ENCODE measurements at places on chromosomes 6 and 20. TPM values are rescaled to one million over a fixed set of nuclear protein-coding genes. Genes with fewer than 3 reads are reported as not detected.

DNA sequence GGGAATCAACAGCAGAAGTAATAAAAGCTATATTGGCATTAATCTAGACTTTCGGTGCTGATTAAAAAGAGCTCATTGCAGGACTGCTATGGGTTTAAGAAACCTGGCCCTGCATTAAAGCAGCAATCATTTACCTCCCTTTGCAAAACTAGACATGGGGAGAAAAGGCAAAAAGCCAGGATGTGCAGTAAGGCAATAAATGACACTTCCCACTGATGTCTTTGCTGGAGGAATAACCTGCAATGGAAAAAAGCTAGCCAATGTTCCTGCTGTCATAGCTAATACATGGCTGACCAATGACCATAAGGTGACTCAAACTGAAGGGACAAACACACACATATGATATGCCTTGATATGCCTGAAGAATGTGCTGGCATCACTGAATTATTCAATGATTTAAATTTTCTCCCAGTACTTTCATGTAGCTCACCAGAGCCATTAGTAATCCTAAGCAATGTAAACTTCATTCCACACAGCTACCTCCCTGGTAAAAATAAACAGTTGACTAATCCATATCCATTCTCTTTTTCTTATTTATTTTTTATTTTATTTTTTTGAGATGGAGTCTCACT lies 8.7 kb downstream of the DNAAF9 start:
- H3K27me3 ChIP-seq, result no peaks in the 10 kb centered on the region
- H3K36me3 ChIP-seq, result no peaks in the 10 kb centered on the region
- H3K4me1 ChIP-seq, result no peaks in the 10 kb centered on the region
- H3K4me3 ChIP-seq, result no peak overlapping the region

DNA sequence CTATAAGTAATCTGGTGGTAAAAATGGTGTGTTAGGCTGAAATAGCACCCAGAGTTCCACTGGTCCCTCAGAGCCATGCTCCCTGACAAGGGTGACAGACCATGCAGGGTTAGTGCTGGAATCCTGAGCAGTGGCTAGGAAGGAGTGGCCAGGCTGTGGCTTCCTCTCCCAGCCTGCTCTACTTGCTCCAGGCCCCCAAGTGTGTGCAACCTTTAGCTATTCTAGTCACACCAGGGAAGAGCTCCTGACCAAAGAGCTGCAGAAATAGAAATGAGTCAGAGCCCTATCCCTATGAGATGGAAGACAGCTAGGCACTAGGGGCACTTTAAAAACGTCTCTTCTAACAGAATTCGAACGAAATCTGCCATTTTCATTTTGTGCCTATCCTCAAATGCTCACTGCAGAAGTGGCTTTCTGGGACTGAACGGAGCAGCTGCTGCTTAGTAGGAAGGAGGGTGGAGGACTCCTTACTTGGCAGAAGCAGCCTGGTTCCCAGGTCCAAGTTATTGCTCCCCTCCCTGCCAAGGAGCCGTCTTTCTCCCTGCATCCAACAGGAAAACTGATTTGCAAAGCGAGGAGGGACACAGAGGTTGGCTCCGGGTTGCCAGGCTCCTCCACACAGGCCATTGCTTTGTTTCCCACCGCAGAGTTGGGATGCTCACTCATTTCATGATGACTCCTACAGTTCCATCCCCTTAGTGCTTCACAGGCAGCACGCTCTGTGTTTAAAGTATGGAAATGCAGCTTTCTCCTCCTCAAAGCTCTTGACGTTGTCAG lies 754.5 kb downstream of the C6orf118 start:
- no peaks in the 10 kb centered on the region for H3K27me3 ChIP-seq
- DNase-seq, result no peak
- H3K4me1 ChIP-seq, result no peaks in the 10 kb centered on the region
- H3K36me3 ChIP-seq, result no peaks in the 10 kb centered on the region
- H3K27ac ChIP-seq, result no peak overlapping the region

GRCh38 chr6:89574910-89575561 lies 63.5 kb downstream of the LYRM2 start:
- no peak for DNase-seq
- H3K36me3 ChIP-seq, result no peaks in the 10 kb centered on the region

DNA sequence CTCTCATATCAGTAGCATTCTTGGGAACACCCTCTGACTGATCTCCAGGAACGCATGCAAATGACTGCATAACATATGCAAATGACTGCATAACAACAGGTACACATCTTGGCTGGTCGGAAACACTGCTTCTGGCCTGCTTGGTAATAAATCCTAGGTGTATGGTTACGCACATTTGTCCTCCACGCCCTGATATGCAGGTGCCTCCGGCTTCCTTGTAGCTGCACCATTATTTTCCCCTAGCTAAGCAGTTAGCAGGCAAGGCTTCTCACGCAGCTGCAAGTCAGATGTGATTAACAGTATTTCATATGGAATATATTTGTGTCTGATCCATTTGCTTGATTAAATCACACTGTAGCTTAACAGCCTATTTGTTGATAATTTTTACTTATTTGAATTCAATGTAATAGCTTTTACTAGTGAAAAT lies 5.9 kb downstream of the RPS6KA2 start:
- peaks cover 5% of the 10 kb centered on the region for H3K27me3 ChIP-seq
- no peak overlapping the region for H3K27ac ChIP-seq
- H3K36me3 ChIP-seq, result no peaks in the 10 kb centered on the region

Gene NRSN1
- not detected for total RNA-seq

DNA sequence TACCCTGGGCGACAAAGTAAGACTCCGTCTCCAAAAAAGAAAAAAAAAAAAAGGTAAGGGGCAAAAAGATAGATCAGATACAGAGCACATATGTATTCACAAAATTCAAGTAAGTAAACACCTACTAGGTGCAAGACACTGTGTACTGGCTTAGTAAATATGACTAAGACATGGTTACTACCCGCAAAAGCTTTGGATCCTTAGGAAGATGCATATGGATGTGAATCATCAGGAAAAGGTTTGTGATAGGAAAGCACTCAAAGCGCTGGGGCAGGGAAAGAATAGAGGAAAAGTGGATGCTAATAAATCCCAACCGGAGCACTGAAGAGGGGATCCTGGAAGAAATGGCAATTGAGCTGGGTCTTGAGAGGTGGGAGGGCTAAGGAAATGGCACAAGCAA lies 118.8 kb upstream of the FAM184A start:
- H3K27me3 ChIP-seq, result no peaks in the 10 kb centered on the region
- no peak overlapping the region for H3K27ac ChIP-seq
- H3K4me3 ChIP-seq, result no peak overlapping the region
- H3K4me1 ChIP-seq, result no peaks in the 10 kb centered on the region
- no peak for DNase-seq

DNA sequence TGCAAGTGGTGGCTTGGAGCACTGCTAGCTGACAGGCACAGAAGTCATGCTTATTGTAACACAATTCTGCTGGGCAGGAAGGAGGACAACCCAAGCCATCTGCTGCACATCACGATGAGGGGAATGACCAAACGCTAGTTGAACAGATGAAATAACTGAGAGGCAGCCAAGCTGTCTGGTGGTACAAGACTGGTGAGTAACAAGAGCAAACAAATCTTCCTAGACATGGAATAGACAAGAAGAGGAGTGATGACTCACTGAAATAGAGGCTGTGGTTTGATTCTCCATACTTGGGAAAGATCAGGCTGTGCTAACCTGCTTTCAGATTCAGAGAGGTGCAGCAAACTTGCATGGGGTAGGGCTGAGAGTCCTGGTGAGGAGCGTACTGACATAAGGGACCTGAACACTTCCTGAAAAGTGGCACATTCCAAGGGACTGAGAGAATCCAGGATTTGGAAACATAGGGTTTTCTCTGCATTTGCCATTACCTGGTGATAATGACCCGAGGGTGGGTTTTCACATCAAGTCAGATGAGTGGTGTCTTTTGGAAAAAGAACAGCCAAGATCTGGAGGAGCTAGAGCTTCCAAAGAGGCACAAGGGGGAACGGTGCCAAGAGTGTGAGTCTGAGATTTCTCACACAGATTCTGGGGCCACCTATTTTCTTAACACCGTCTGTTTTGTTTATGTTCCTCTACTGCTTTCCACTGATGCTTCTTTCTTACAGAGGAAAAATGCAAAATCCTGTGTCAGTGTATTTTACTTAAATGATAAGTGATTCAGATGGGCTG lies 60.0 kb downstream of the PRL start:
- H3K4me3 ChIP-seq, result no peak overlapping the region
- no peak overlapping the region for H3K27ac ChIP-seq
- no peaks in the 10 kb centered on the region for H3K36me3 ChIP-seq
- H3K4me1 ChIP-seq, result no peaks in the 10 kb centered on the region

DNA sequence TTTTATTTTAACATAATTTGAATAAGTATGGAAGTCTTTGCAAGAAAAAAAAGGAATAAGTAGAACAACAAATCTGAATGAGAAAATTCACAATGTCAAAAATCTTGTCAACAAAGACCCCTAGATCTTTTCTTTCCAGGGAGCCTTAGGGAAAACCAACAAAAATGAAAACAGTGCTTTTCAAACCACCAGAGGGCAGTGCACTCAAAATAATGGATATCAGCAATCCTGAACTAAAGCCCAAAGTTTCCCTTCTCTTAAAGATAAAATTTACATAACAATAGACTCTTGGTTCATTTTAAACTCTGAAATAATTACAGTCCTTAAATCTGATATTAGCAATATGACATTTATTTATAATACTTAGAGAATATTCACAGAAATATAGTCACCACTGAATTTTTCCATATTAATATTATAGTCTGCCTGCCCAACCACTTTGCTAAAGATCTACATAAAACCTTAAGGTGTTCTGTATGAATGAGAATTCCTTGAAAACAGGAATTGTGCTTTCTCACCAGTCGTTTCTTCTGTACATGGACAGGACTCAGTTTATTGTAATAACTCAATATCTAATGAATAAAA lies 105.3 kb upstream of the BMP5 start:
- no peaks in the 10 kb centered on the region for H3K36me3 ChIP-seq
- peak; percentile 42 for DNase-seq
- no peak overlapping the region for H3K27ac ChIP-seq
- H3K4me3 ChIP-seq, result no peak overlapping the region

Gene GGT7
- 1.9 TPM for total RNA-seq

DNA sequence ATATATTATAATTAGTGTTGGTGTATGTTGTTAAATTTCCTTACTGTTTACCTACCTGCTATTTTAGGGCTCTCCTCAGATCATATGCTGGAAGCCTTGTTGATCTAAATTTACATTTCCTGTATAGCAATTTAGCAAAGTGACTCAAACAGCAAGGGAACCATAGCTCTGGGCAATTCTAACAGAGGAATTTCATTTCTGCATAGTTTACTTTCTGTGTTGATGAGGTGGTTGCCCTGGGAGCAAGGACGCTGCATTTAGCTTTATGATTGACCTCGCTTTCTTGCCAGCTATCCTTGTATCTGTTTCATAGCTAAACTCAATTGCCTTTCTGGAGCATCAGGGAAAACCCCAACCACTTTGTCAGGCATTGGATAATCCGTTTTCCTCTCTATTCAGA lies 810.8 kb downstream of the GRIK2 start:
- no peak overlapping the region for H3K4me3 ChIP-seq
- H3K36me3 ChIP-seq, result no peaks in the 10 kb centered on the region
- H3K27ac ChIP-seq, result no peak overlapping the region
- no peaks in the 10 kb centered on the region for H3K27me3 ChIP-seq
- no peaks in the 10 kb centered on the region for H3K4me1 ChIP-seq
- DNase-seq, result no peak

DNA sequence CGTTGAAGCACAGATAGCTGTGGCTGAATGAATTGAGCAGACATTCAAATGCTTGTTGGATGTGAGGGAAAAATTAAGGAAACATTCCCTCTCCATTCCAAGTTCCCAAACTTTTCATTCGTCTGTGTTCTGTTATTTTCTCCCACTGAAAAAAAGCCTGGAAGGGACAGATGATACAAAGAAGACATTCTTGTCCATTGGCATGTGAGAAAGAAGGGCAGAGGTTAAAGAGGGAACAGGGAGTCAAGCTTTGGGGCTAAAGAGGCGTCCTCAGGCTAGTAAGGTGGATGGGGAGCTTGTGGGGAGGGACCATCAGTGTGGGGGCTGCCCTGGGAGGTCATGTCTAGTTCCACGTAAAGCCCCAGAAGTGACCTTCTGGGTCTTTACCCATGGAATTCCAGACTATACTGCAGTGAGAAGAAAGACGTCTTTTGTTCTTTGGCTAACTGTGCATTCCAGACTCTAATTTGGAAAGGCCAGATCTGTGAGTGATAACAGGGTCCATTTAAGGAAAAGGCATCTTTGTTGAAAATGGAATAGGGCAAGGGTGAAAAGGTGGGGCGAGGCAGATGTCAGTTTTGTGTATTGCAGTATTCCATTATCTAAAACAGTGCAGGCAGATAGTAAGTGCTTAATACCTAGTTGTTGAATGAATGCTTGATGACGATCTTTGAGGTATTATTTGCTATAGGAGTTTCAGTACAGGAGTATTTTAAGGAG lies 117.5 kb downstream of the SOX4 start:
- DNase-seq, result peak; percentile 79
- peaks cover 29% of the 10 kb centered on the region for H3K4me1 ChIP-seq
- H3K4me3 ChIP-seq, result no peak overlapping the region
- H3K36me3 ChIP-seq, result no peaks in the 10 kb centered on the region

- no peak overlapping the region for H3K4me3 ChIP-seq
- no peak overlapping the region for H3K27ac ChIP-seq
- peaks cover 35% of the 10 kb centered on the region for H3K4me1 ChIP-seq
- H3K27me3 ChIP-seq, result no peaks in the 10 kb centered on the region
These were observed 206.6 kb downstream of the ZMYND8 start for GRCh38 chr20:47149939-47150338.

GRCh38 chr20:38569747-38570525 lies 11.1 kb upstream of the ADIG start:
- peaks cover 23% of the 10 kb centered on the region for H3K36me3 ChIP-seq
- H3K27ac ChIP-seq, result no peak overlapping the region
- peaks cover 7% of the 10 kb centered on the region for H3K4me1 ChIP-seq
- no peak overlapping the region for H3K4me3 ChIP-seq
- no peak for DNase-seq

DNA sequence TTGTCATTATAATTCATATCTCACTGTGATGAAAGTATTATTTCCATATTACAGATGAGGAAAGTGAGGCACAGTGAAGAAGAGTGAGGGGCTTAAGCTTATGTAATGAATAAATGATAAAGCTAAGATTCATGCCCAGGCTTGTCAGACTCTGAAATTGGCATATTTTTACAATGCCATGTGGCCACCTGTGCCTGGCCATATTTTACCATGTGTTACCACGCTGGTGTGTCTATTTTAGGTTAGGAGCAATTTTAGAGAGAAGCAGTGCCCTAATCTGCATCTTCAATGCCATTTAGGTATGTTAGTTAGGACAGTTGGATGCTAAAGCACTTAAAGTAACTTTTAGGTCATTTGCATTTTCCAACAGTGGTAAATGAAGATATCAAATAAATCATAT lies 188.0 kb upstream of the FLRT3 start:
- H3K27ac ChIP-seq, result no peak overlapping the region
- no peaks in the 10 kb centered on the region for H3K4me1 ChIP-seq
- no peak for DNase-seq

All from HepG2 (cell line).